KBM-7 (cell line): ENCODE measurements at places on chromosomes 5 and 9.

DNA sequence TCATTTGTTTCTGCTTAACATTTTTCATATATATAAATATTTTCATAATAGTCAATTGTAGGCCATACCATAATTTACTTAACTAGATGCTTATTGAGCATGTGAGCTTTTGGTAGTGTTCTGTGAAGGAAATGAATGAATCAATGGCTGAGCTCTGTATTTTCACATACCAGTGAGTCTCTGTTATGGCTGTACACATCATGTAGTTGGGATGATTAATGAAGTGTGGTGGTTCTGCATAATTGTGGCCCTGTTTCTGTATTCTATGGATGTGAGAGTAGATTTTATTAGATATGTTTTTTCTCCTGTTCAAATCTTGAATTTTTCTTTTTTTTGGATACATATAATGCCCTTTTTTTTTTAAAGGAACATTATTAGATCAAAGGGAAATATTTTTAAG is 56.2 kb downstream of the CTNNA1 start:
- DNase-seq, result no peak

DNA sequence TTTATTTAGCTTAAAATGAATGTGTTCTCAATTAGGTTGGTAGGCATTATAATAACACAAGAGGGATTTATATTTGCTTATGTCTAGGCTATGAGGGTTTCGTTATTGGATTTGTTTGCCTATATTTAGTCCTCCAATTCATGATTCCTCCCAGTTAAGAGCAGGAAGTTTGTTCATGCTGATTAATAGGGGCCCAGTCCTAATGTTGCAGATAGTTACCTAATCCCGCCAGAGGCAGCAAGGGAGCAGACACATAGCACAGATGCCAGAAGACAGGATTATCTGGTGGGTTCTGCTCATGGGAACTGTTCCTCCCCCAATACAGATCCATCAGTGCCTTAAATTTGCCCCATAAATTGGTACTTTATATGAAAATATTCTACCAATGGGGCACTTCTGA is 100.8 kb upstream of the TLE4 start:
- DNase-seq, result no peak

GRCh38 chr9:11149065-11149464 is 536.3 kb upstream of the PTPRD start:
- no peak for DNase-seq

GRCh38 chr5:146632620-146633322 is 116.8 kb upstream of the GPR151 start:
- DNase-seq, result no peak

DNA sequence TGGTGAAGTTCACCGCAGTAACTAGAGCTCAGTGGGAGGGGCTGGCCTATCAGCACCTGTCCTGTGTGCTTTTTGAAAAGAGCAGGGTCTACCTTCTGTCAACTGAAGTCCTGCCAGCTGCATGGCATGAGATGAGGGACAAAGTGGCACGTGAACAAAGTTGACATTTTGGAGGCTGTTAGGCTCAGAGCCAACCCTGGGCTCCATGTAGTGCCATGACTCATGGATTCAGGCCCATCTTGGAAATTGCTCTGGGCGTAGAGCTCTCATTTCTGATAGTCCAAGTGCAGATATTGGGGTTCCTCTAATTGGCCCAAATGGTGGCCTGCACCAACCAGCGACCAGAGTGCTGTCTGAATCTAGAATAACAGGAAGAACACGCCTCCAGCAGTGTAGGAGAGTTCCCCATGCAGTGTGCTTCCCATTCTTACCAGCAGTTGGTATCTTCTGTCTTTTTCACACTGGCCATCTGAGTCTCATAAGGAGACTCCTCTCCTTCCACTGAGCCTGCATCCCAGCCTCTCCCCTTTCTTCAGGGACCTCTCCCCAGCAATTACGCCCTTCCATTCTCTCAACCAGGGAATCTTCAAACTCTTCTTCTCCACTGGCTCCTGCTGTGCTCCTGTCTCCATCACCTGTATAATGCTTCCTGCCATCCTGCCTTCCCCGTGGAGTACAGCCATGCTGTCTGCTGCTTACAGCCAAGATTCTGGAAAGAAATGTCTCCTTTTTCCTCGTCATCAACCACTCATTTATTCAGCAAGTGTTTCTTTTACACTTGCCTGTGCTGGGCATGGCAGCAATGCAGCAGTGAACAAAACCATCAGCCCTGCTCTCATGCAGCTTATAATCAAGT is 30.4 kb downstream of the IRF1 start:
- DNase-seq, result peak; percentile 78

DNA sequence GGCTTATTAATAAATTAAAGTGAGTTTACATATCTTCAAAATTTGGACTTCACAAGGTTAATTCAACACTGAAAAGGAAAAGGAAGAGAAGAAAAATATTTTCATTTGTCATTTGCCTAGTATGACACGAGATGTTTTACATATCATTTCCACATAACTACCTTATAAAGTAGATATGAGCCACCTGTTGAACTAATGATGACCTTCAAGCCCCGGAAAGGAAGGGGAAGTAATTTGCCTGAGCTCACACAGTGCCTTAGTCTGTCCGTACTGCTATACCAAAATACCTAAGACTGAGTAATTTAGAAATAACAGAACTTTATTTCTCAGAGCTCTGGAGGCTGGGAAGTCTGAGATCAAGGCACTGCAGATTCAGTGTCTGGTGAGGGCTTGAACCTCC is 17.9 kb downstream of the CMYA5 start:
- no peak for DNase-seq

DNA sequence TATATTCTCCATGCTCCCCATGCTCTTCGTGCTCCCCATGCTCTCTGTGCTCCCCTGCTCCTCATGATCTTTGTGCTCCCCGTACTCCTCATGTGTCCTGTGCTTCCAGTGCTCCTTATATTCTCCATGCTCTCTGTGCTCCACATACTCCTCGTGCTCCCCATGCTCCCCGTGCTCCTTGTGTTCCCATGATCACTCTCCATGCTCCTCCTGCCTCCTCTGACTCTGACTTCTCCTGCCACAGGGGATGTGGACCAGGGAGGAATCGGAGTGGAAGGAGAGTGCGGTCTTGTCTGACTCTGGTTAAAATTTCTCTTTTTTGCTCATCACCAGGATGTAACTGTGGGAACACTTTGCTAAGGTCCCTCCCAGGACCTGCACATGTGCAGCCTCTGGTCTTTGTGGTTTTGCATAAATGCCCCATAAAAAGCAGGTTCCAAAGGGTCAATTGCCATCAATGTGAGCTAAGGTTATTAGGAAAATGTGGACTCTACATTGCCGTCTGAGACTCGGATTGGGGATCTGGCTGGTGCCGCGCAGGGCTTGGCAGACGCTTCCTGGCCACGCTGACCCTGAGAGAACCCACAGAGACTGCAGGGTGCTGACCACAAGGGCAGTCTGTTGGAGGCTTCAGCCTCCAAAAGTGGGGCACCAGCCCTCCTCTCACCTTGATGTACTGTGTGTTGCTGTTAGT is 52.5 kb downstream of the TRIP13 start:
- no peak for DNase-seq

GRCh38 chr5:57692582-57693487 is 210.2 kb upstream of the ACTBL2 start:
- DNase-seq, result no peak

DNA sequence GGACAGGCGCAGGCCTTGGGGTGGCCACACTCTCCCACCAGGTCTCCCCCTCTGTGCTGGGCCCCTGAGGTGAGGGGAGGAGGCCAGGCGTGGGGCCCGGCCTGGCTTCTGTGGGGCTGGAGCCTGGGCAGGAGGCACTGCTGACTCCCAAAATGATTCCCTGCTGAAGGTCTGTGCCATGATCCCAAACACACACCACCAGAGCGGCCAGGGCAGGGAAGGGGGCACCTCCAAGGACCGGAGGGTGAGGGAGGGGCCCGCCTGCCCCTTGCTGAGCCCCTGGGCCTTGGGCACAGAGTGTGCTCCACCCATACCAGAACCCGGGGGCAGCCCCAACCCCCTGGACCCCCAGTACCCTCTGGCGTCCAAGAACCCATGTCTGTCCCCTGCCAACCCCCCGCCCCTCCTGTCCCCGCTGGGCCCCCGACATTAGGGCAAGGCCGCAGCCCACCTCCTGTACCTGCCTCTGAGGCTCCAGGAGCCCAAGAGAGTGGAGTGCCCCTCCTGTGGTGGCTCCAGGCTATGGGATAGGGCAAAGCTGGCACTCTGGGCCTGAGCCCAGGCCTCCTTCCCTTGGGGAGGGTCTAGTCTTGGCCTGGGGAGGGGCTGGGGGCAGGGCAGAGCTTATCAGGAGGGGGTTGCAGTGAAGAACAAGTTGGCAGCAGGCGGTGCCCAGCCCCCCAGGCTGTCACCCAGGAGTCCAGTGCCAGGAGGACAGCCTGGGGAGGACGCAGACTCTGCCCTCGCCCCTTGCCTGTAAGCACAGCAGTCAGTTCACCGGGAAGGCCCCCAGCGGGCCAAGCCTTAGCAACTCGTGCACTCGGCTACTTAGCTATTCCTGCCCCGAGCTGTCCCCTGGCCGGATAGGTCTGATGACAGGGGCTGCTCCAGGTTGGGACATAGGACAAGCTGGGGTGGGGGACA is 2.6 kb upstream of the EGFL7 start:
- no peak for DNase-seq

- no peak for DNase-seq
Measured at GRCh38 chr5:179374506-179375235, 29.4 kb upstream of the ADAMTS2 start.
